ENCODE measurements at places on chromosomes 6 and 20.

DNA sequence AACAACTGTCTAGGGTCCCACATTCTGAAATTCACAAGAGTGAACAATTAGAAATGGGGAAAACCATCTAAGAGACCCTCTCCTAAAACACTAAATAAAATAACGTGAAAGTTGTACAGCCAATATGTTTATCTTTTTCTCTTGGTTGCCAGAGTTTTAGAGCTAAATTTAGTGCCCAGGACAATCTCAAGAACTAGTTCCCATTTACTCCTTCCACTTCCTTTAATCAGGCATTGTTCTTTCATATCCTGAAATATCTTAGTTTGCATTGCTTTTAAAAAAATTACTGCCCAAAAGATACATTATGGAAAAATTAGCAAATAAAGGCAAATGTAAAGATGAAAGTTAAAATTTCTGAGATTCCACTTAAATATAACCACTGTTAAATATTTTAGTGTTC, 33.1 kb upstream of the UBR2 start:
- DNase-seq: no peak

- DNase-seq: no peak
Observed at GRCh38 chr20:46936415-46937156, 41.9 kb downstream of the EYA2 start.

DNA sequence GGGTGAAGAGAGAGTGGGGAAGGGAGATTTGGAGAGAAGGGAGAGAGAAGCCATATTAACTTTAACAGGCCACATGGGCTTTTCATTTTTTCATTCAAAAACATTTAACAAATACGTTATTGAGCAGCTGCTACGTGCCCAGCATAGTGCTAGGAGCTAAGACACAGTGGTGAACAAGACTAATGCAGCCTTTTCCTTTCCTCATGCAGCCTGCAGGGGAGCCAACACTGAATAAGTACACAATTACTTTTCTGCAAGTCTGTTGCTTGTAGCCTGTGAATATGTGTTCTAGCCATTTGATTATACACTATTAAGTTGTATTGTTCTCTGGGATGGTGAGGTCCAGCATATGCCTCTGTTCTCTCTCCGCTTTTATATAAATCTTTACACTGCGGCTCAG, 1.9 kb upstream of the BLOC1S5 start:
- no peak for DNase-seq

GRCh38 chr6:19142275-19142674, 694.9 kb upstream of the ID4 start:
- no peak for DNase-seq

- DNase-seq: no peak
Observed at GRCh38 chr20:2122936-2123335, 21.3 kb downstream of the STK35 start.

All from esophagus squamous epithelium (tissue), 5 donors.